ENCODE measurements at places on chromosomes 2 and 18.

GRCh38 chr2:238567067-238567855 lies 140.5 kb downstream of the ASB1 start:
- no peak for DNase-seq

DNA sequence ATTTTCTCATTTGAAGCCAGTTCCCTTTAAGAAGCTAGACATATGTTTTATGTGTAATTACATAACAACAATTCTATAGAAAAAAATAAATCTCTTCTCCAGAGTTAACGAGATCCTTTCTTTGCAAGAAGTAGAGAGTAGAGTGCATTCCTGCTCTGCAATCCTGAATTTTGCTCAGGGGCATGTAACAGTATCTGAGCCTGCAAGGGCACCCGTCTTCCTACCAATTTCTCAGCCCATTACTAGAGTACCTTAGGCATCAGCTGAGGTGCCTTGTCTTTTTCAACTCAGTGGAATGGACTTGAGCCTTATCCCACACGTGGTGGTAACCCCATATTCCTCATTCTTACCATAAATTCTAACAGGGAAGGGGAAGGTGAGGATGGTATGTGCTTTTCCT lies 205.9 kb downstream of the IKZF2 start:
- no peak for DNase-seq

DNA sequence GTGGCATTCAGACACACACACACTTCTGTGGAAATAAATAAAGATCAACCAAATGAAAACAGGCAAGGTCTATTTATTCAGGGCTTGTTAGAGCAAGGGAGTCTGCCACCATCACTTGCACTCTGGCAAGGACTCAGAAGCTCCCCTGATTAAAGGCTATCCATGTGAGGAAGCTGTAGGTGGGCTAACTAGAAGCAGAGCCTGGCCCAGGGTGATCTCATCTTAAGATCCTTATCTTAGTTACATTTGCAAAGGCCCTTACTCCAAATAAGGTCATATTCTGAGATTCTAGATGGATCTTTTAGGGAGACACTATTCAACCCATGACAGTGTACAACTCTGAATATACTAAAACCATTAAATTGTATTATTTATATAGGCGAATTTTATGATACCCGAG lies 190.0 kb upstream of the SRD5A2 start:
- no peak for DNase-seq

DNA sequence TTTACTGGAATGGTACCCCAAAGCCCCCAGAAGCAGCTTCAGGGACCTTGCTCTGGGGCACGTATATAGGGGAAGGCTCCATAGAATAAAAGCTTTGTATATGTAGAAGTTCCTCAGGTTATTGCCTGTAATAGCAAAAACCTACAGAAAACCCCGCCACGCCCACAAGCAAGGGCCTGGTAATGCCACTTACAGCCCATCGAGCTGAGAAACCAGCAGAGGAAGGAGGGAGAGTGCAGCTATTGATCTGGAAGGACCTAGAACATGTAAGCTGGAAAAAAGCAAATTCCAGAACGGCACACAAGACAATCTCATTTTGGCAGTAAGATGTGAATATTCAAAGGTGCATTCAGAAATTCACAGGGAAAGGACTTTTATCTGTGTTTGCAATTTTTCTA lies 15.8 kb downstream of the HS1BP3 start:
- DNase-seq = no peak

DNA sequence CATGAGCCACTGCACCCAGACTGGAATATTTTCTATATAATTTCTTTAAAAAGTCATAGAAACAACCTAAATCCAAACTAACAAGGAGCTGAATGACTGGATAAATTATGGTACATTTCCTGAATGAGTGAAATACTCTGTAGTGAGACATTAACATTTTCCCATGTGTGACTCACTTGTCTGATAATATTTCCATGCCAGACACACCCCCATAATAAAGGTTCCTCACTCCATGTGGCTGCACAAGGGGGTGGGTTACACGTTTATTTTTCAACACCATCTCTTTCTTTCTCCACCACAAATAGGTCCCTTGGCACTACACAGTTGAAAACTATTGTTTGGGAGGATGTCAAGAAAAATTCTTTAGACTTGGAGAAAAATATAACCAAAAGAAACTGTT lies 266.3 kb upstream of the LYPD1 start:
- no peak for DNase-seq

Measured in D721Med (cell line).